ENCODE measurements at places on chromosomes 16 and 17.
A peak's percentile ranks its signal among the peaks of the same experiment; 100 is the strongest.

DNA sequence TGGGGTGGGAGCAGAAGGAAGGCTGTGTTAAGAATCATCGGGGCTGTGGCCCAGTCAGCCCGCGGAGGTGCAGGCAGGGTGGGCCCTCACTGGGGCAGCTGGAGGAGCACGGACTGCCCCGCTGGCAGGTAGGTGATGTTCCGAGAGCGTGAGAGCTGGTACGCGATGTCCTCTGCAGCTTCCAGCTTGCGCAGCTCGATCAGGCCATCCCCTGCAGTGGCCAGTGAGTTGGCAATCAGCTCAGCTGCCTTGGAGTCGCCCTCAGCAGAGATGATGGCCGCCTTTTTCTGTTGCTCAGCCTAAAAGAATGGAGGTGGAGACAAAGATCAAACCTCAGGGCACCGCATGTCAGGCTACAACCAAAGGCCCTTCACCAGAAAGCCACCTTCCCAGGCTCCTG, 9.8 kb downstream of the PHB1 start:
- no peak for DNase-seq

- no peak for DNase-seq
Observed at GRCh38 chr17:4195306-4195705, 52.3 kb downstream of the CYB5D2 start.

- no peak for DNase-seq
Observed at GRCh38 chr17:50935221-50935995, 69.3 kb upstream of the TOB1 start.

DNA sequence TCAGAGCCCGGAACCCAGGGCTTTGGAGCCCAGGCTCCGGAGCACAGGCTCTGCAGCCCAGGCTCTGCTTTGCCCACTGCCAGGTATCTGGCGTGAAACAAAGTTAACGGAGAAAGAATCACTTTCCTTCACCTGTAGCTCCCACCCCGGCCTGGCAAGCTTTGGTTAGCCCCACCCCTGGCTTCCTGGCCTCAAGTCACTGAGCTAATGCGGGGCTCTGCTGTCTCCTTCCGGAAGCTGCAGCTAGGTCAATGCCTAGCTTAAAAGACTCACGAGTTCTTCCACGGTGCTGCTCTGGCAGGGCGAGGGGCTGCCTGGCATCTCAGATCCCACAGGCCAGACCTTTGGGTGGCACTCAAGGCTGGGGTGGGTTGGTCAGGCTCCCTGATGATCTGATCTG, 21.1 kb upstream of the SPPL2C start:
- no peak for DNase-seq

GRCh38 chr16:47431960-47432359, 28.9 kb downstream of the ITFG1 start:
- no peak for DNase-seq

DNA sequence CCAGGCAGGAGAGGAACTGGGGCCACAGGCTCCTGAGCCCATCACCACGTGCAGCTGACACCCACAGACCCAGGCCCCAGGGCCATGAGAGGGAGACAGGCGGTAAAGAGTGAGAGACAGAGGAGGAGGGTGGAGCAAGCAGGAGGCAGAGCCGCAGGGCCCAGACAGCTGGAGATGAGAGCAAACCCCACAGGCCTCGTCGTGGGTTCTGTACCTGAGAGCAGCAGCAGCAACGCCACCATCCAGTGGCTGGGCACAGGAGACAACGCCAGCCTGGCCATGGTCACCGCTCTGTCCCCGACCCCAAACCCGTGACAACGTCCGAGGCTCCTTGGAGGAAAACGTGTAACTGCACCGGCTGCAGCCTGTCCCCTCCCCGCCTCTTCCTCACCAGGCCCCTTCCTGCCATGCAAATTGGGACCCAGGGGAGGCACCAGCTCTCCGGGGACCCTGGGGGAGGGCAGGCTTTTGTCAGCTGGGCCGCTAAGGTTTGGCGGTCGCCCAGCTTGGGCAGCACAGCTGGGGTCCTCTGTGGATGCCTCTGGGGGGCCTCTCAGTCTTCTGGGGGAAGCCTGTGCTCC, at the start of gene CD79B:
Gene CD79B (minus strand): TSS at position 351 of the 581 bp plus-strand sequence. CDS start 70 bp downstream, at position 281.
- peak; percentile 22 for DNase-seq

- no peak for DNase-seq
Observed at GRCh38 chr16:11973070-11973469, 3.5 kb upstream of the SNX29 start.

DNA sequence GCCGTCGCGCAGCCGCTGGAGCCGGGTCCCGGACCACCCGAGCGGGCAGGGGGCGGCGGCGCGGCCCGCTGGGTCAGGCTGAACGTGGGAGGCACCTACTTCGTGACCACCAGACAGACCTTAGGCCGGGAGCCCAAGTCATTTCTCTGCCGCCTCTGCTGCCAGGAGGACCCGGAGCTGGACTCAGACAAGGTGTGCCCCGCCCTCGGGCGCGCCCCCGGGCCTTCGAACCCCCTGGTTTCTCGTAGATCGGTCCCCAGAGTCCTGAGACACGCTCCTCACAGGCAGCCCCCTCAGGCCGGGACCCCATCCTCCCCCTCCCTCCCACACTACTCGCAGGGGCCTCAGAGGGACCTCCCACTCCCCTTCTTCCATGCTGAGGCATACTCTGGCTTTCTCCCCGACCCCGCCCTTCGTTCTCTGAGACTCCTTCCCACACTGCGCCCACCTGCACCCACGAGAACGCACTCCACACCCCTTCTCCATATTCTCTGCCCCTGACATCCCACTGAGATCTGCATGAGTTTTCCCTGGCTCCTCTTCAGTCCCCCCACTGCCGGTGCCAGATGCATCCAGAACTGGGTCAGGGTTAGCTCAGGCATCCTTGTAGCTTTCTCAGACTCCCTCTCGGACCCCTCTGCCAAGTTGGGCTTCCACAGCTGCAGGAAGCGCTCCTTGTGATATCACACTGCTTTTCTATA, 523 bp downstream of the KCTD2 start:
- peak; percentile 25 for DNase-seq

DNA sequence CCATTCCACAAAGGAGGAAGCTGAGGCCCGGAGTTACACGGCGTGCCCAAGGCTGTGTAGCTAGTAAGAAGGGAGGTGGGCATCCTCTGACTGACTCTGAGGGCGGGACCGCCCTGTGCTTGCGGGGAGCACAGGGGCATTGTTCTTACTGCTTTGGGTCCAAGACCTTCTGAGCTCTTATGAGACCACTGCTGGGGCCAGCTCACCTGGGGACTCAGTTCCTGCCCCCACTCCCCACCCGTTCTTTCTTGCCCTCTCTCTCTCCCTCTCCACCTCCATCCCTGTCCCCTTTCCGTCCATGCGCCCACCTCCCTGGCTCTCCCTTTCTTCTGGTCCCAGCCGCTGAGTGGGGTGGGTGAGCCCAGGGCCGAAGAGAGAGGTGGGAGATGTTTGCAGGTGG, 19.6 kb downstream of the CCR7 start:
- no peak for DNase-seq

- no peak for DNase-seq
Observed at GRCh38 chr16:2437032-2437790, 8.0 kb downstream of the CCNF start.

- DNase-seq: no peak
Observed at GRCh38 chr17:71846561-71847110, 274.2 kb upstream of the SOX9 start.
